CD14-positive monocyte (primary cell): ENCODE measurements at places on chromosomes 2 and 18.

- peak; percentile 64 for DNase-seq
Observed at GRCh38 chr2:169095621-169096105, 26.3 kb downstream of the DHRS9 start.

GRCh38 chr2:207035875-207036274, 96.6 kb downstream of the CPO start:
- no peak for DNase-seq

DNA sequence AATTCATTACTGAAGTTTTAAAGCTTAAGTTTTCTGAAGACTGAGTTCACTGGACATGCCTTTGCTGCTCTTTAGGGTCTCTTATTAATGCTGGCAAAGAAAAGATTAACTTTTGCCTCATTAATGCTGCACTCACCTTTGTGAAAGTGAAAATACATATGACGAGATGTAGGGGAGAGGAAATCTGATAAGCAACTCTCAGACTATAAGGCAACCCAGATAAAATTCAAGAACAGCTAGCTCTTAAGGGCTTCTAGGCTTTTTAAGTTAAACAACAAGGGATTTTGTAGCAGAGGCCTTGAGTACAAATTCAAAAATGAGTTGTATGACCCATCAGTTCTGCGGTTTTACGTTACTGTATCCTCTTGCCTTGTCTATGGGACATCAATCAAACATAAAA, 143.7 kb downstream of the USP34 start:
- DNase-seq = no peak

- DNase-seq = no peak
Observed at GRCh38 chr2:113039719-113040118, 12.9 kb downstream of the IL36B start.

GRCh38 chr2:239791526-239792404, 233.4 kb downstream of the NDUFA10 start:
- DNase-seq = no peak

- DNase-seq = no peak
Observed at GRCh38 chr2:148130581-148130980, 109.7 kb downstream of the MBD5 start.

- no peak for DNase-seq
Observed at GRCh38 chr18:13932285-13933025, 17.1 kb upstream of the MC2R start.

DNA sequence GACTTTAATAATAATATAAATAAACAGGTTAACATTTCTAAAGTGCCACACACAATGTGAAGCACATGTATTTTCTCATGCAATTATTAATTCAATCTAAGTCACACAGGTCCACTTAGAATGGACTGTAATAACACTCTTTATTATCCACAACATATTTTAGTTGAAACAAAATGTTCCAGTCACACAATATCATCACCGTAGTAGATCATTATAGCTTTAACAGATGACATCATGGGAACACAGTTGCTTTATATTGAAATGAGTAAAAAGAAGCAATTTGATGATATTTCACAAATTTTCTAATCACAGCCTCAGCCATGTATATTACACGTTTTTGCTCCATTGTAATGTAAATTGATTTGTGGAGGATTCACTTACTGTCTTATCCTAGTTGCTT, 266.3 kb downstream of the MEIS1 start:
- DNase-seq = no peak

- peak; percentile 76 for DNase-seq
Observed at GRCh38 chr2:237694415-237695194, 67.2 kb downstream of the LRRFIP1 start.

GRCh38 chr2:227377467-227378351, 1.4 kb downstream of the TM4SF20 start:
- DNase-seq = no peak
